NCI-H2171 (cell line): ENCODE measurements at places on chromosomes 2 and 18.
A peak's percentile ranks its signal among the peaks of the same experiment; 100 is the strongest.

DNA sequence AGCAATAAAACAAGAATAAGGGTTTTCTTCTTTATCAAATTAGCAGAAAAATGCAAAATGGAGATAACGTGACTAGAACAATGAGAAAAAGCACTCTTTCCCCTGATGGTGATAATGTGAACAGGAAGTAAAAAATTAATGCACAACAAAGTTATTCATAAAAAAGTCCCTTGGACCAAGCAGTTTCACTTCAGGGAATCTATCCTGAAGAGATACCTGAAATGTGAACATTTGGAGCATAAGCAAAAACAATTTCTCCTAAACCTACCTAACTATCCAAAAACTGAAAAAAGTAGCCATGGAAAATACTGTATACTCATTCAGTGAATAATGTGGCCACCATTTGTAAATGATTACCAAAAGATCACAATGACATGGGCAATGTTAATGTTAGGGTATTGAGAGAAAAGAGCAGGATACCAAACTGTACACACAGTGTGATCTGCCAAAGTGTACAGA is 48.7 kb downstream of the TRIP12 start:
- no peak for DNase-seq

DNA sequence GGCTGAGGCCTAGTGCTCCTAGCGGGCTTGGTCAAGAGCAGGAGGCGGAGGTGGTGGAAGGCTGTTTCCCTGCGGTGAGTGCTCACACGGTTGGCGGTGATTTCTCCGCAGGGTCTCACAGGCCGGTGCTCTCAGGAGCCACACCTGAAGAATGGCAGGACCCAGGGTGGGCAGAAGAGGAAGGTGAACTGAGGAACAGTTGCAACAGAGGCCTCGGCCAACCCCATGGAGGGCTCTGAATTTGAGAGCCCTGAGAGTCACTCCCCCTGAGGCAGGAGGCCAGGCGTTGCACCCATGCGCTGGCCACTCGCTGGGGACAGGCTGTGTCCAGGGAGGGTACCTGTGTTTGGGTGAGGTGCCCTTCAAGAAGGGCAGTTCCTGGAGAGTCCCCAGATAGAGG is 35.3 kb upstream of the ZNF516 start:
- DNase-seq = no peak

DNA sequence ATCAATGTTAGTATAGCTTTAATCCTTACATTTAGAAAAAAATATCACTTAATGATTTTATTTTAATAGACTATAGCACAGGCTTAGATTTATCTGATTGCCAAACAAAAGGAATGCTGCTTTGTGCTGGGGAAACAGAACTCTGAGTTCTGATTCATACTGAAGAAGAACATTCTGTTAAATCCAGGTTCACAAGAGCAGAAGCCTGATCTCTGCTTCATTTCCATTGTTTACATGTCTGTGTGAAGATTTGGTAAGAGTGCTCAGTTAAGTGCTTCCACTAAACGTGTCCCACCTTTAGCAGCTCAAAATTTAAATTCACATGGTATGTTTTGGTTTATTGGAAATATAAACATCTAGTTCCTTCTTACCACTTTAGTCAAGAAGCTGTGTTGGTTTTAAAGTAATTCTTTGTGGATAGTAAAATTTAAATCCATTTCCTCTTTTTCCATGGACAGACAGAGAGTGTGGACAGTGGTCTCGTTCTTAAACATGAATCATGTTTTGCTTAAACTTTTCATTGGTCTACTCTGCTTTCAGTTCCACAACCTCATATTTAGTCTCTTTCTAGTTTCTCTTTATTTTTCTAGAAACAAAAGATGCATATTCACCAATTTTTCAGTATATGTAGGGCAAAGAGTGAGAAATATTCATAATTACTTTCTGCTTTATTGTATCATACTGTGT is 59.1 kb downstream of the NYAP2 start:
- no peak for DNase-seq

GRCh38 chr2:181673173-181673572 is 7.1 kb downstream of the NEUROD1 start:
- DNase-seq = peak; percentile 94

GRCh38 chr18:76490670-76491472 is 4.2 kb downstream of the ZNF516 start:
- peak; percentile 12 for DNase-seq

- DNase-seq = no peak
These were observed 189.5 kb downstream of the CMPK2 start for GRCh38 chr2:6676241-6676640.

DNA sequence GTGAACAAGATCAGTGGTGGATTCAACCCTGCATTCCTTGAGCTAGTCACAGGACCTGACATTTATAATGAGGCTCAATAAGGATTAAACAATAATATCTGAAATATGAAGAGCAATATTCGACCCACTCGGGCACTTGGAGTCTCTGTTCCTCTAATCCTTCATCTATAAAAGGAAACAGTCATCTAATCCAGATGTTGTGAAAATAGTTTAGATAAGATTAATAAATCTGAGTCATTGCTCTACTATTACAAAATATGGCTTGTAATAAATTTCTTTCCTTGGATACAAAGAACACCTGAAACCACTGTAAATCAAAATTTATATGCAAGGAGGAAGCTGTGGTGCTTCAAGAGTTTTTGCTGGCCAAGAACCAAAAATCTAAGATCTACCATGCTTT is 846.9 kb upstream of the ACVR2A start:
- DNase-seq = no peak
